Upper lobe of right lung (tissue), 1 donor: ENCODE measurements at places on chromosomes 16 and 17. TPM values are rescaled to one million over a fixed set of nuclear protein-coding genes. Genes with fewer than 3 reads are reported as not detected.

DNA sequence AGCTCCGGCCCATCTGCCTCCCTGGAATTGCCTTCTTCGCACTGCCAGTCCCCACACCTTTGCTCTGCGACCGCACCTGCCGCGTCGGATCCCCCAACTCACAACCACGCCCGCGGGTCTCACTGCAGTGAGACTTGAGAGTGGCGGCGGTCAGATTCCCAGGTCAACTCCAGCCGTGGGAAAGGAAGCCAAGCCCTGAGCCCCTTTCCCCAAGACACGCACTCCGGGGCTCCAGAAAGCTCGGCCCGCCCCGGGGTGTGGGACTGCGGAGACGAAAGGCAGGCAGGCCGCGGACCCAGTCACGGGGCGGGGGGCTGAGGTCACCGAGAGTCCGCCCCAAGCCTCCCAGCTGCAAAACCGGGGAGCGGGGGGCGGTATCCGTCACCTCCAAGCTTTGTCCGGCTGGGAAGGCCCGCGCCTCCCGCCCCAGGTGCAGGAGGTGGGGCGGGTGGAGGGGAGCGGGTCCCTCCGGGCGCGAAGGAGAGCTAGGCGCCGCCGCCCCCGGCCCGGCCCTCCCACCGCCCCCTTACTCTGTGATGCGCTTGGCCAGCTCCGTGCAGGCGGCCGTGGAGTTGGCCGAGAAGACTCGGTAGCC lies 615 bp downstream of the PRPSAP1 start:
- DNase-seq = peak; percentile 73

GRCh38 chr17:29143894-29144293 lies 36.3 kb downstream of the MYO18A start:
- DNase-seq = no peak

The ACLY gene
- 112 TPM for total RNA-seq

The OR3A2 gene
- total RNA-seq = not detected

The ZNF319 gene
- 10.6 TPM for total RNA-seq

DNA sequence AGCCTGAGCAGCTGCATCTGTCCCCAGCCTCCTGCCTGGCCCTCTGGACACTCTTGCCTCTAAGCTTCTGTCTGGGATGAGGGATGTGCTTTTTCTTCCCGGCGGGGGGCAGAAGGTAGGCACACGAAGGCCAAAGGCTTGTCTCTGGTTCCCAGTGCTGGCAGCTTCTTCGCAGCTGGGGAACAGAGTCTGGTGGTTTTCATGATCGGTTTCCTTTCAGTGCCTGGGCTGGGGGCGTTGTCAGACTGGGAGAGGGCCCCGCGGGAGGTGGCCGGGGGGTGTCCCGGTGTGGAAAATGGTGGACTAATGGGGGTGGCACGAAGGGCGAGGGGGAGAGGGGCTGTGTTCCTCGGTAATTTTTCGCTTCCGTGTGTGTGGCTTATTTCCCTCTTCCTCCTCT lies 988 bp downstream of the RAP1GAP2 start:
- no peak for DNase-seq

DNA sequence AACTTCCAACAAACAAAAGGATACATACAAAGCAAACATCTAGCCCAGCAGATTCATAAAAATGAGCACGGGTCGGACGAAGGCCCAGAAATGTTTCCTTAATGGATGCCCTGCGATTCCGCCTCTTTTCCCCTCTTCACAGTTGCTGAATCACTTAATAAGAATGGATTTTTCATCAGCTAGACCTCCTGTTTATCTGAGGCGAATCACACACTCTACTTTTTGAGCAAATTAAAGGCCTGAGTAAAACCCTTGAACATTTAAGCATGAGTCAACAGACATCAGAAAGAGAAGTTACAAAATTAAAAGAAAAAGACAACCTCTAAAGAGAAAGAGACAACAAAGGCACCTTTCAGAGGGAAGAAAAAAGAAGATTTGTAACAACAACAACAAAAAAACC lies 44.7 kb downstream of the HS3ST3A1 start:
- no peak for DNase-seq

- peak; percentile 57 for DNase-seq
Measured at GRCh38 chr17:44758414-44759085, at the start of gene ADAM11. Gene ADAM11 (plus strand): TSS chr17:44758988. CDS start chr17:44759200, 212 bp downstream.

DNA sequence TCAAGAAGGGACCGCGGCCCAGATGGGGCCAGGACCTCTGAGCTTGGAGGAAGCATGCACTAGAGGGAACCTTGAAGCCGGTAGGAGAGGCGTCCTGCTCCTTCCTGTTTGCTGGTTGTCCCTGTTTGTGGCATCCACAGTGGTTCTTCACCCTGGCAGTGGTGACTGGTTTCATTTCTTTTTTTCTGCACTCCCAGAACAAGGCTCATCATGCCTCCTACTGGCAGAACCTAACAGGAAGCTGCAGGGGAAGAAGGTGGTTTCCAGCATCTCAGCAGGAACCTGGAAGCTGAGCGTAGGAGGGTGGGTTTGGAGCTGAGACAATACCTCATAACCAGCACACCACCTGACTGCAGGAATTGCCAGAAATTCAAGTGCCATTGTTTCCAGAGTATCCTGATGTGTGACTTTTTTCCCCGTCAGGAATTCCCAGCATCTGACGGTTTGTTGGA lies 5.8 kb downstream of the TMEM231 start:
- no peak for DNase-seq

The CRYBA1 gene
- total RNA-seq = not detected

DNA sequence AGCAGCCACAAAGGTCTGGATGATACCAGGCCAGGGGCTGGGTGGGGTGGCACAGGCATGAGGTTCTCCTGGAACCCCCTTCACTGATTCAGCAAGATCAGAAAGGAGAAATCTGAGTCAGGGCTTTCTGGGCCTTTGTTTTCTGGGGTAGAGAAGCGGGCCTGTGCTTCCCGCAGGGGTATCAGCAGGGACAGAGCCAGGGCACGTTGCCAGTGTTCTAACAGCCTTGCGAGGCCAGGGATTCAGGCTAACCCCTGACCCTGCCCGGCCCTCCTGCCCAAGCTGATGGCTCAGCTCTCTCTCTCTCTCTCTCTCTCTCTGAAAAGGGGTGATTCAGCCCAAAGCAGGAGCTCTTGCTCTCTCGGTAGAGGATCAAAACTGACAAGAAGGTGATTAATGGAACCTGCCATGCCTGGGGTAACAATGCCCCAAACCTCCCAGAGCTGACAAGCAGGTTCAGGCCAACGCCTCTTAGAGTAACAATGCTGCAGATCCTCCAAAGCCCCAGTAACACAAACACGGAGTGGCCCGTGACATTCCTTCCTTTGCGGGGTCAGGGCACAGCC lies 2.0 kb upstream of the KRT13 start:
- no peak for DNase-seq

DNA sequence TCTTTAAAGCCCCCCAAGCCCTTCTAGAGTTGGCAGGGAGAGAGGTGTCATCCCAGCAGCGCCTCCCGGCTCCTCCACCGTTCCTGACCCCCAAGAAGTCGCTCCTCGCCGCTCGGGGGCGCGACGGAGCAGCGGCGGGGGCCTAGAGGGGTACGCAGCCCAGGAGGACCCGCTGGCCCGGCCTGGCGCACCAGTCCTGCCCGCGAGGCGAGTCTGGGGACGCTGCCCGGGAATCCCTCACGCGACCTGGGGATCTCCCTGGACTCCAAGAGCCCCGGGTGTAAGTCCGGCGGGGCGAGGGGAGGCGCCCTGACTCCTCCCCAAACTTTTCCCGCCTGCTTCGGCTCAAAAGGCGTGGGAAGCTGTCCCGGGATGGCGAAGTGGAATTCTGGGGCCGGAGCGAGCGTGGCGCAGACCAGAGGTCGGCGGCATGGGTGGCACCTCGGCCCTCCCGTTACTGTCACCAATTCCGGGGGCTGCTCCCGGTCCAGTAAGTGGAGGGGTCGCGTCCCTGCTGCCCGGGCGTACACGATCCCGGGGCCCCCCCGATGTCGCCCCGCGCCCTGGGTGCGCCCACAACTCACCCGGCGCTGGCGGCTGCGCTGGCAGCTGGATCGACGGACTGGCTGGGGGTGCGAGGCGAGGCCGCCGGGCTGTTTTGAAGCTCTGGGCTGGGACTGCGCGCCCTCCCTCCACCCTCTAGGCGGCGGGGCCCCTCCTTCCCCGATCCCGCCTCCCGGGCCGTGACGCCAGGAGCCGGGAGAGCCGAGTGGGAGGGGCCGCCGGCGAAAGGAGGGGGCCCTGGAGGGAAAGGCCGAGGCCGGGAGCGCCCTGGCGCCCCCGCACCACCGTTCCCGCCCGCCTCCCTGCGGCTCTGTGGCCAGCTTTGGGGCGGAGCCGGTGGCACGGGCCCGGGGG lies at the start of gene EMP2:
TSS of gene EMP2 (minus strand) at position 634 of the 918 bp plus-strand sequence. CDS start 32,981 bp downstream, outside the sequence.
- DNase-seq = peak; percentile 93

The DYNLRB2 gene
- not detected for total RNA-seq

- no peak for DNase-seq
Measured at GRCh38 chr16:53045341-53046220, 7.1 kb downstream of the CHD9NB start.

GRCh38 chr17:82330322-82331239 lies 3.0 kb downstream of the SECTM1 start:
- DNase-seq = peak; percentile 72

- DNase-seq = no peak
Measured at GRCh38 chr17:29401258-29401657, 11.1 kb downstream of the TAOK1 start.

DNA sequence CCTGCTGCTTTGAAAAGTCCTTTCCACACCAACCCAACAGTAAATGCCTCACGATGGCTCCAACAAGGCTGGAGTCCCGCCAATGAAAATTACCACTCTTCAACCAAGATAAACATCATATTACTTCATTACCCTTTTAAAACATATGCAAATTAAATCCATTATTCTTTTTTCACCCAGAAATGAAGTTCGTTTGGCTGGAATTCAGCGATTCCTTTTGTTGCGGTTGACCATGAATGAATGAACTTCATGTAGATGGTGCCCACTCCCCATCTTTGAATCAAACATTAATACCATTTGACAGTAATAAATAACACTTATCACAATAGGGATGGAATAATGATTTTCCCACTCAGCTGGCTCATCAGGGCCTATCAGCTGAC lies 211.5 kb upstream of the TOX3 start:
- DNase-seq = no peak

- peak; percentile 91 for DNase-seq
Measured at GRCh38 chr17:75720656-75721462, at the start of gene ITGB4. Gene ITGB4 (plus strand): TSS chr17:75721459. CDS start chr17:75724704, 3,245 bp downstream.

- DNase-seq = no peak
Measured at GRCh38 chr17:18117533-18117932, 9.0 kb downstream of the MYO15A start.

The IL32 gene
- 91.5 TPM for total RNA-seq

- no peak for DNase-seq
Measured at GRCh38 chr17:41178341-41178740, 320 bp upstream of the KRTAP4-2 start.

DNA sequence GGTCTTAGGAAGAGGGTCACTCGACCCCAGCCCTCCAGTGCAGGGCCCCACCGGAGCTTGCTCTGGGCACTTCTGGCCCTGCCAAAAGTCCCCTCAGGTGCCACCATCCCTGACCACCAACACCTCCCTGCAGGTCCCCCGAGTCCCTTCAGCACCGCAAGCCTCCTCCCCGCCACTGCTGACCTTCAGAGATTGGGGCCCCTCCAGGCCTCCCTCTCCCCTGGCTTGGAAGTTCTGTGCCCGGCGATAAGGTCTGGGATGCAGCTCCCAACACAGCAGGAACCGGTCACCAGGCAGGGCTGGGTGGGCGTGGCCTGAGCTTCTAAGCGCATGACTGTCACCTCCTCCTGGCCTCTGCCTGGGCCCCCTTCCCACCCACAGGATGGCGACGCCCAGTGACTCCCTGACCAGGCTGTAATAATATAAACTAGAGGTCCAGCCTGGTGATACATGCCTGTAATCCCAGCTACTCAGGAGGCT lies 11.2 kb downstream of the PIEZO1 start:
- DNase-seq = peak; percentile 88

DNA sequence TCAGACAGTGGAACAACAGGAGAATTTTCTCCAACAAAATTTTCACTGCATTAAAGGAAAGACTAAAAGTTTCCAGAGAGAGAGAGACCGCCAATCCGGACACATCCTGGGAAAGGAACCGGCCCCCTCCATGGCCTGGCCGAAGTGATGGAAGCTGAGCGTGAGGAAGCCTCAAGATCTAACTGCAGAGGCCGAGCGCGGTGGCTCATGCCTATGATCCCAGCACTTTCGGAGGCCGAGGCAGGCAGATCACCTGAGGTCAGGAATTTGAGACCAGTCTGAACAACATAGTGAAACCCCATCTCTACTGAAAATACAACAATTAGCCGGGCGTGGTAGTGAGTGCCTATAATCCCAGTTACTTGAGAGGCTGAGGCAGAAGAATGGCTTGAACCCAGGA lies 3.9 kb downstream of the CTRB2 start:
- DNase-seq = peak; percentile 44

The PLCG2 gene
- total RNA-seq = 47.6 TPM

DNA sequence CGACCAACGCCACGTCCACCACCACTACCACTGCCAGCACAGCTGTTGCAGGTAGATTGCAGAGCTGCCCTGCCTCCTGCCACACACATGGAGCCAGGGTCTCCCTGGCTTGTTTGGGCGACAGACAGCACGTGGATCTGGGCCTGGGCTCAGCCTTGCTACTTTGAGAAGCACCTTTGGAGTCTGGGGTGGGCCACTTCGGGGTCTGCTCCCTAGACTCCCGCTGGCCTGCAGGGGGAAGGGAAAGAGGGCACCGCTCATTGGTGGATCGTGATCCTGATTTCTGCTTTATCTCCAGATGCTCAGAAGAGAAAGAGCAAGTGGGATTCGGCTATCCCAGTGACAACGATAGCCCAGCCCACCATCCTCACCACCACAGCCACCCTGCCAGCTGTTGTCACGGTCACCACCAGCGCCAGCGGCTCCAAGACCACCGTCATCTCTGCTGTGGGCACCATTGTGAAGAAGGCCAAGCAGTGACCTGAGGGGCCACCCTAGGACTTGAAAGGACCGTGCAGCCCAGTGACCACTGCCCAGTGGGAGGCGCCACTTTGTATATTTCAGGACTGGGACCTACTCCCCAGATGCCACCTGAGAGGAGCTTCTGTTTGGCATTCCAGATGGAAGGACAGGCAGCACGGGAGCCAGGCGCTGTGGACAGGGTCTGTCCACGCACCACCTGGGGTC lies 15.1 kb upstream of the ITGB4 start:
- DNase-seq = no peak

The HAS3 gene
- 8.2 TPM for total RNA-seq

- DNase-seq = no peak
Measured at GRCh38 chr16:27500801-27501200, 48.9 kb downstream of the GTF3C1 start.

The CBFA2T3 gene
- total RNA-seq = 19.0 TPM

DNA sequence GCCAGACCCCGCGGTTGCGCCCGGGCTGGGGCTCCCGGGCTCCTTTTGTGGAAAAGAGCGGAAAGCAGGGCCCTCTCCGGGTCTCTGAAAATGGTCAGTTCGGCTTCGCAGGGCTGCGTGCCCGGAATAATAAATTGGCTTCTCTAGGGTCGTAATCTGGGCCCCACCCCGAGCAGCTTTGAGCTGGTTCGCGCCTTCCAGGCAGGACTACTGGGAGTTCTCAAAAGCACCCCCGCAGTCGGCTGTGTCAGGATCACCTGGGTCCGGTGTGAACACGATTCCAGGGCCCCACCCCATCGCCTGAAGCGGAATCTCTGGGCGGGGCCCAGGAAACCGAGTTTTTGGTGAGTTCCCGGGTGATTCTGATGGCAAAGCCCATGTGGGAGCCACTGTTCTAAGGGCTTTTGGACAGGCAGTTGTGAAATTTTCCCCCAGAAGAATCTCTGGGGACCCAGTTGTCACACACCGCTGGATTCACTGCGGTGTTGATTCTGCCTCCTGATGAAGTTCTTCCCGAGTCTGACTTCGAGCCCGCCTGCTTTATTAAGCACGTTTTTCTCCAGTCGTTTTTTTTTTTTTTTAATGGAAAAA lies 77.0 kb downstream of the MRC2 start:
- peak; percentile 76 for DNase-seq
